ENCODE measurements at places on chromosomes 16 and 17.

DNA sequence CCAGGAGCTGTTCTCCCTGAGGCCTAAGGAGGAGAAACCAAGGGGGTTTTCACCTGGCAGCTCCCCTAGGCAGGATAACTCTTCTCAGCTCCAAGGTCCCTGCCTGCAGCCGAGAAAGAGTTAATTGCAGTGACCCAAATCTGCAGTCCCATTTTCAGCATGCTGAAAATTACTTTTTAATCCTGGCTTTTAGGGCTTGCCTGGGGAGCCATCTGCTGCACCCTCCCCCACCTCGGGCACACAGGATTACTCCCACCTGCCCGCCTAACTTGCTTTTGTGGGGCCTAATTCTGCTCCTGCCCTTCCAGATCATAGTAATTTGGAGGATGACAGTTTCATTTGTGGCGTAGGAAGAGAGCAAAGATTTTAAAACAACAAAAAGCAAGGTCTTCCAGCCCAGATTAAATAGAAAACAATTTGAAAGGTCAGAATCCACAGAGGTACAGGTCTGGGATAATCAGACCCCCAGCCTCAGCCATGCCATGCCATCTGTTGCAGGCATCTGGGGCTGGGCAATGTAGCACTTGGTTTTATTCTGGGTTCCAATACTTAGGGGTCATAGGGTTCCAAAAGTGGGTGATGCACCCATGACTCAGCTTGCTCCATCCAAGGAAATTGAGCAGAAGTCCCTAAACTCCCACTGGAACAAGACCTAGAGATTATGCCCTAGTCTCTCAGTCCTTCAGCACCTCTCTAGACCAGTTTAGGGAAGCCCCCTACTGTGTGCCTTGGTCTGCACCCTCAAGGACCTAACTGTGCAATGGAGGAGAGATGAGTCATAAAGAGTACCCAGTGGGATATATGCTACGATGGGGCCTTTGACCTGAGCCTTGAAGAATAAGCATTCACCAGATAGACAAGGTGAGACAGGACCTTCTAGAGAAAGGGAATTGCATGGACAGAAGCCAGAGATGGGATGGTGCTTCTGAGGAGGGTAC, 64.5 kb upstream of the NLK start:
- no peak for DNase-seq

- no peak for DNase-seq
Observed at GRCh38 chr16:15951852-15952251, 2.4 kb downstream of the ABCC1 start.

- no peak for DNase-seq
Observed at GRCh38 chr17:53149316-53149715, 673.4 kb upstream of the KIF2B start.

DNA sequence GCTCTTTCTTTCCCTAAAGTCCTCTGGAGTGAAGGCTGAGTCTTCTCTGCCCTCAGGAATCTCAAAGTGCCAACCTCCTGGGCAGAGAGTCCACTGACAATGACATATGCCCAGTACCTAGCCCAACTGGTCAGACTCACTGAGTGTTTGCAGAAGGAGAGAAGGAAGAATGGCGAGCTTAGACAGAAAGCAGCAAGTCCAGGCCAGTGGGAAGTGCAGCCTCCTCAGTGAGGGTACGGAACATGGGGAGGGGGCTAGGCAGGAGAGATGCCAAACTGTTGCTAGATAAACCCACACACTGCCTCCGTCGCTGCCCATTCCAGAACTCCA, 678 bp downstream of the EXOC7 start:
- no peak for DNase-seq

- DNase-seq: no peak
Observed at GRCh38 chr17:21816592-21817567, 124.6 kb downstream of the KCNJ18 start.

DNA sequence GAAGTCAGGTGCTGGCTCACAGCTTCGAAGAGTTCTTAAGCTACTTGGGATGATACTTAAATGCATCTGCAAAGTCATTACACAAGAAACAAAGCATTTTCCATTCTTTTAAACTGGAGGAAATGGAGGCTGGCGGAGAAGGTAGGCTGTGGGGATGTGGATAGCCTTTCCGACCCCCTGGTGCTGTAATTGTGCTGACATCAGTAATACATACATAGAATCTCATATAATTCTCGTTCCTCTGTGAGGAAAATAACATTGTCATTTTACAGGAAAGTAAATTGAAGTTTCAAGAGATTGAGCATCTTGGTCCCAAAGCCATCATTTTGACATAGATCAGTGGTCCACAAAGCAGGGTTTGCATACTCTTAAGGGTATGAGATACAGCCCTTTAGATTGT, 39.5 kb downstream of the UTP18 start:
- no peak for DNase-seq

- DNase-seq: peak; percentile 36
Observed at GRCh38 chr17:80284631-80285030, 24.0 kb downstream of the RNF213 start.

- DNase-seq: peak; percentile 69
Observed at GRCh38 chr17:28008513-28008912, 34.0 kb upstream of the NLK start.

DNA sequence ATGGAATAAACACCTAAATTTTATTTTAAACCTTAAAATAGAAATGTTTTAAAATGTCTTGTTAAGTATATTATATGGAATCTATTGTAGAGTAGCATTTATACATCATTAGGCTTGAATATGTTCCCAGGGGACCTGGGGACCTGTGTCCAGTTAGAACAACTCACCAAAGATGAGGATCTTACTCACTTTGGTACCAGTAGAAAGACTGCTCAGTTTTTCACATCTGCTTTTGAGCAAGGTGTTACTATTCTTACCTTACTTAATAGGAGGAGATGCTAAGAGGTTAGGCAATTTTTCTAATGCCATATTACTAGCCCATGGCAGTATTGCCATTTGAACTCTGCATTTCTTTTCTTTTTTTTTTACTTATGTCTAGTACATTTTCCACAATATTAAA, 14.7 kb downstream of the STXBP4 start:
- no peak for DNase-seq

DNA sequence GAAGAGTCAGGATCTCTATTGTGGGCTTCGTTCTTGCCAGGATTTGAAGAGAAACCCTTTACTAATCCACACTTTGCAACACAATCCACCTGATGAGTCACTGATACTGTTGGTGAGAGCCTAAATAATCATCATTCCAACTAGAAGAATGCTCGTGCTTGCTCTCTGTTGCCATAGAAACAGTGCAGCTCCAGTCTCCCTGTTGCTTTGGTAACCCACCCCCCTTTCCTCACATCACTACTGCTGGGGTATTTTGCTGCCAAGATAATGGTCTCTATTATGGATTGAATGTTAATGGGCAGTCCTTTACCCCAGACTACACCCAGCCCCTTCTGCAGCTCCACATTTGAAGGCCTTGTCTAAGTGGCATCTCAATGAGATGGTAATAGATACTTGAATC, 190.4 kb downstream of the ABCC12 start:
- DNase-seq: peak; percentile 37

- no peak for DNase-seq
Observed at GRCh38 chr17:51374209-51374608, 113.9 kb downstream of the UTP18 start.

- peak; percentile 37 for DNase-seq
Observed at GRCh38 chr16:10322723-10323527, 62.9 kb upstream of the ATF7IP2 start.

GRCh38 chr17:57755480-57756070, 10.5 kb upstream of the CCDC182 start:
- DNase-seq: peak; percentile 33

GRCh38 chr16:53982631-53983042, 278.7 kb downstream of the FTO start:
- DNase-seq: no peak

- no peak for DNase-seq
Observed at GRCh38 chr16:35252356-35252936, 1793.0 kb downstream of the TP53TG3F start.

DNA sequence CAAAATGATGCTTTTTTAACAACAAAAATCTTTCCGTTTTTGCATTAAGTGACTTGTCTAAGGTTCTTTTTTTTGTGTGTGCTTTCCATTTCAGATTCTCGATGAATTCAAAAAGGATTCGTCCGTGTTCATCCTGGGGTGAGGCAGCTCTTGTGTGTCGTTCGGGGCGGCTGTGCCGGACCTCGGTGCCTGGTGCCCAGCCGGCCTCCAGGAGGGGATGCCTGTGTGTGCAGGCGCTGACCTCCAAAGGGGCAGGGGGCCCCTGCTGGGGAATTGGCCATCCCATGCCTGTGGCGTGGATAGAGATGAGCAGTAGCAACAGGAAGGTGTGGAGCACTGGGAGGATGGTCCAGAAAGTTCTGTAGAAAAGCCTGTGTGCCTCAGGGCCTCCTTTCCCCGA, 101.7 kb downstream of the PLCG2 start:
- DNase-seq: no peak

- DNase-seq: no peak
Observed at GRCh38 chr16:81623365-81624102, 155.6 kb upstream of the PLCG2 start.

DNA sequence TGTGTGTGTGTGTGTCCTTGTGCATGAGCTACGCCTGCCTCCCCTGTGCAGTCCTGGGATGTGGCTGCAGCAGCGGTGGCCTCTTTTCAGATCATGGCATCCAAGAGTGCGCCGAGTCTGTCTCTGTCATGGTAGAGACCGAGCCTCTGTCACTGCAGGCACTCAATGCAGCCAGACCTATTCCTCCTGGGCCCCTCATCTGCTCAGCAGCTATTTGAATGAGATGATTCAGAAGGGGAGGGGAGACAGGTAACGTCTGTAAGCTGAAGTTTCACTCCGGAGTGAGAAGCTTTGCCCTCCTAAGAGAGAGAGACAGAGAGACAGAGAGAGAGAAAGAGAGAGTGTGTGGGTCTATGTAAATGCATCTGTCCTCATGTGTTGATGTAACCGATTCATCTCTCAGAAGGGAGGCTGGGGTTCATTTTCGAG, 22.5 kb downstream of the STAT5A start:
- DNase-seq: no peak

GRCh38 chr17:71869293-71869692, 251.5 kb upstream of the SOX9 start:
- DNase-seq: no peak

- no peak for DNase-seq
Observed at GRCh38 chr16:5541356-5541755, 443.8 kb upstream of the EEF2KMT start.

DNA sequence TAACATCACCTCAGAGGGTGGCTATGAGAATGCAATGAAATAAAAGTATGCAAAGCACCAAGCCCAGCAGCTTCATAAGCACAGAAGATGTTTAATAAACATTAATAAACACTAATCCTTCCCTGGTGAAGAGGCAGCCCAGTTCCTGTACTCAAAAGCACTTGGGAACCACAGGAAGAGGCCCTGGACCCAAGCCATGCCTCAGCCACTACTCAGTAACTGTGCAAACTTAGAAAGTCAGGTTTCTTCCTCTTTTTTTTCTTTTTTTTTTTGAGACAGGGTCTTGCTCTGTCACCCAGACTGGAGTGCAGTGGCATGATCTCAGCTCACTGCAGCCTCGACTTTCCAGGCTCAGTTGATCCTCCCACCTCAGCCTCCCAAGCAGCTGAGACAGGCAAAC, 5.3 kb downstream of the ARHGAP17 start:
- DNase-seq: no peak

GRCh38 chr16:3009568-3010390, 2.9 kb upstream of the CLDN9 start:
- DNase-seq: peak; percentile 98

DNA sequence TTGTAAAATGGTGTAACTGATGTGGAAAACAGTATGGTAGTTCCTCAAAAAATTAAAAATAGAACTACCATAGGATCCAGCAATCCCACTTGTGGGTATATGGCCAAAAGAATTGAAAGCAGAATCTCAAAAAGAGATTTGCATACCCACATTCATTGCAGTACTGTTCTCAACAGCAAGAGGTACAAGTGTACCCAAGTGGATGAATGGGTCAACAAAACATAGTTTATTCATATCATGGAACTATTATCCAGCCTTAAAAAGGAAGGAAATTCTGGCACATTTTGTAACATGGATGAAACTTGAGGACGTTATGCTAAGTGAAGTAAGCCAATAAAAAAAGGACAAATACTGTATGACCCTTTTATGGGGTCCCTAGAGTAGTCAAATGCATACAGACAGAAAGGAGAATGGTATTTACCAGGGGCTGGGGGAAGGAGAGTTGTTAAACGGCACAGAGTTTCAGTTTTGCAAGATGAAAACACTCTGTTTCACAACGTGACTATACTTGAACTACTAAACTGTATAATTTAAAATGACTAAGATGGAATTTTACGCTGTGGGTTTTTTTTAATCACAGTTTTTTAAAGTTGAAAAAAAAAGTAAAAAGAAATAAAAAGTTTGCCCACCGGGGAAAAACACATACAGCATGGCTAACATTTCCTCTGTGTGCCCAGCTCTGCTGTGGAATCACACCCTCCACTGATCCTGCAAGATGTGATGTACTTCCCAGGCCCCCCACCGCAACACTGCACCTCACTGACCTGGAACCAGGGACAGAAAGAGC, 6.1 kb downstream of the TVP23A start:
- no peak for DNase-seq

- DNase-seq: peak; percentile 22
Observed at GRCh38 chr16:49980166-49980565, 44.9 kb upstream of the CNEP1R1 start.

- DNase-seq: no peak
Observed at GRCh38 chr16:50126183-50126582, 26.9 kb upstream of the TENT4B start.

DNA sequence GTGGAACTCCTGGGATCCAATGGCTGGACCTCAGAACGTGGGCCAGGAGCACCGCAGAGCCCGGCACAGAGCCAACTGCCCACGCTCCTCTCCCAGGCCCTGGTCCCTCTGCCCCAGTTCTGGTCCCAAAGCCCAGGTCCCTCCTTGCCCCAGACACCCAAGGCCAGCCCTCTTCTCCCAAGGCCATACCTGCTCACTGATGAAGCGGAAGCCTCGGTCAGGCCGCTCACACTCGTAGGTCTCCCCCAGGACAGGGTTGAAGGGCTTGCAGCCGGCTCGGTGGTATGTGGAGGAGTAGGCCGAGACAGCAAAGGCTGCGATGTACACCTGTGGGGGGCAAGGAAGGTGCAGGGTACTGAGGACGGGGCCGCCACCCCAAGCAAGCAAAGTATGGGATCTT, 8.5 kb downstream of the OSBPL7 start:
- DNase-seq: no peak

DNA sequence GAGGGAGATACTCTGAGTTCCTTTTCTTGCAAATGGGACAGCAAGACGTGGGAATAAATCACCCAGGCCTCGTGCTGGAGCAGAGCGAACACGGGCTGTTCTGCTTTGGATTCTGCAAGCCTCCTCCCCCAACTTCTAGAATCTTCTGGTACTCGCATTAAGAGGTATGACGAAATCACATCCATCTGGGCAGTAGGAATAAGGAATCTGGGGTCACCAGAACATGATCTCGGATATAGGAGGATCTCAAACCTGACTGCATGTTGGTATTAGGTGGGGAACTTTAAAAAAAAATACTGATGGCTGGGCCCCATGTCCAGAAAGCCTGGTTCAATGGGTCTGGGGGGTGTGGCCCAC, 49.8 kb upstream of the USP7 start:
- no peak for DNase-seq

GRCh38 chr17:72682605-72683004, 409.9 kb downstream of the SLC39A11 start:
- no peak for DNase-seq

- no peak for DNase-seq
Observed at GRCh38 chr17:47318197-47318918, 5.4 kb upstream of the EFCAB13 start.
